IPS DF 6.9 (cell line): ENCODE measurements at places on chromosomes 16 and 17.

GRCh38 chr16:4923853-4924252 is 13.1 kb downstream of the PPL start:
- no peak for DNase-seq

DNA sequence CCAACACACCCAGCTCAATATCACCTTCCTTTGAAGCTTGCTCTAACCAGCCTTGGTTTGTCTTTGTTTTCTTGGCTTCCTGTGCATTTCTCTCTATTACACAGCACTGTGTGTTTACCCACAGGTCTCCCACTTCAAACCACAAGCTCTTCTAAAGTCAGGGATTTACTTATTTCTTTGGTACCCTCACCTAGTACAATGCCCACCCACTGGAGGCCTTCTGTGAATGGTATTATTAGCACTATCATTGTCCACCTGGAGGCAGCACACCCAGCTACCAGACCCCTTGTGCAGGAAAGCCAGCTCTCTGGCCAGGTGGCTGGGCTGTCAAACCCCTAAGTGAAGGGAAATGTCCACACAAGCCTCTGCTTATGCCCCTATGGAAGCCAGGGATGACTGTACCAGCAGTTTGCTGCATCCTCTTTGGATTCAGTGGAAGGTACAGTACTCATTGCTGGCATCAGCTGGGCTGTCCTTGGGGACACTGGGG is 9.4 kb upstream of the TOP2A start:
- DNase-seq, result no peak

- no peak for DNase-seq
These were observed 505.0 kb downstream of the HS3ST4 start for GRCh38 chr16:26196802-26197201.

GRCh38 chr17:17044846-17045561 is 2.7 kb downstream of the MPRIP start:
- no peak for DNase-seq

DNA sequence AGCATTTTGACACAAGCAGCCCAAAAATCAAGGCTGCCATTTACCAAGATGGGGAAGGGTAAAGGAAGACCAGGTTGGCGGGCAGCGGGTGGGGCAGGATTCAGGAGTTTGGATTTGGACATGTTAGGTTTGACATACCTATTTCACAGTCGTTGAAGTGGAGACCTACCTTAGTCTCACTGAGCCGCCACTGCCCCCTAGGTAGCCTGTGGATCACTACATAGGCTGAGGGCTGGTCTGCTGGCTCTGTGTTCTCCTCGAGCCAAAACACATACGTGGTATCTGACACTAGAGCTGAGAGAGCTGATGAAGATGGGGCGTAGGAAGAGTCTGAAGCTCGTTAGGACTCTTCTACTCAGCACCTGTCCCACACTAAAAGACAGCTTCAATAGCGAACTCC is 115.1 kb downstream of the HIC1 start:
- peak; percentile 20 for DNase-seq

DNA sequence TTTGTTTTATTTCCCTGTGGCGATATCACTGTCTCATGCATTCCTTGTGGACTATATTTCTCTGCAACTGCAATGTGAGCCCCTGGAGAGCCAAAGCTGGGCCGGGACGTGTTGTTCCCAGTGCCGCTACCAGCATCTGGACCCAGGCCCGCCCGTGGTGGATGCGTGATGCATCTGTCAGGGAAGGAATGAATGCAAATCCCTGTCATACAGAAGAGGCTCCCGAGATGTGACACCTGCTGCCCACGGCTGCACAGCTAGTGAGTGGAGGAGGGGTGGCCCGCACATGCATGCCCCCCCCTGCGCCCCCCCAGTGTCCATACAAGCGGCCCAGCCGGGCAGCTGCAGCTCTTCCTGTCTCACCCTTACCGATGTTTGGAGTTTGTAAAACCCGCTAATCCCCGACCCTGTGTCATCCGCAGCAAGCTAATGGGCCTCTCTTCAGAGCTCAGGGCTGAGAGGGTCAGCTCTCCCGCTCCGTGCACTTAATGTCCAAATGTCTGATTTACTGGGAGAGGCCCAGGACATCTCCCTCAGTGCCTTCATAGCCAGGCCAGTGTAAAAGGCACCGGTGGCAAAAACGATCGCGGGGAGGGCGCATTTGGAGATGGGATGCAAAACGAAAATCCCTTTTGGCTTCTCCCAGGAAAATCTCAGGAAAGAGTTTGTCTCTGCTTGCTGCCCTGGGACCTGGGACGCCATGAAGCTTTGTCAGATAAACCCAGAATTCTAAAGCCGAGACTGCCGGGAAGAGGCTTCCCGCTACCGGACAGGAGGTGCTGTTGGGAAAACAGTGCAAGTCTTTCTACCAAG is 91.8 kb downstream of the FOXL1 start:
- DNase-seq, result no peak

DNA sequence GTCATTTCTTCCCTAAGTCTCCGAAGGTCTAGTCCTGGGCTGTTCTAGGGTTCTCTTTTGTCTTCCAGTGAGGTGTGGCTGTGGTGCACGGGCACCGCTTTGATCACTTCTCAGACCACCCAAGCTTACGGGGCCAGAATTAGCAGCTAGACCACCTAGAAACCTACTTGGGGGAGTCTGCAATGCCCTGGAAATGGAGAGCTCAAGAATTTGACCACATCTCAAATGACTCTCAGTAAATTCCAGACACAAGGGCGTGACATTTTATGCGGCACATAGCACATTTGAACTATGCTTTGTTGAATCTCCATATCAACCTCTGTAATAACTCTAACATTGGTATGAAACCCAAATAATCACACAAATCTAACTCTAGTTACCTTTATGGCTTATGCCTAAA is 24.9 kb downstream of the TRIM16 start:
- DNase-seq, result no peak

GRCh38 chr17:34236281-34236892 is 18.7 kb upstream of the CCL2 start:
- no peak for DNase-seq

DNA sequence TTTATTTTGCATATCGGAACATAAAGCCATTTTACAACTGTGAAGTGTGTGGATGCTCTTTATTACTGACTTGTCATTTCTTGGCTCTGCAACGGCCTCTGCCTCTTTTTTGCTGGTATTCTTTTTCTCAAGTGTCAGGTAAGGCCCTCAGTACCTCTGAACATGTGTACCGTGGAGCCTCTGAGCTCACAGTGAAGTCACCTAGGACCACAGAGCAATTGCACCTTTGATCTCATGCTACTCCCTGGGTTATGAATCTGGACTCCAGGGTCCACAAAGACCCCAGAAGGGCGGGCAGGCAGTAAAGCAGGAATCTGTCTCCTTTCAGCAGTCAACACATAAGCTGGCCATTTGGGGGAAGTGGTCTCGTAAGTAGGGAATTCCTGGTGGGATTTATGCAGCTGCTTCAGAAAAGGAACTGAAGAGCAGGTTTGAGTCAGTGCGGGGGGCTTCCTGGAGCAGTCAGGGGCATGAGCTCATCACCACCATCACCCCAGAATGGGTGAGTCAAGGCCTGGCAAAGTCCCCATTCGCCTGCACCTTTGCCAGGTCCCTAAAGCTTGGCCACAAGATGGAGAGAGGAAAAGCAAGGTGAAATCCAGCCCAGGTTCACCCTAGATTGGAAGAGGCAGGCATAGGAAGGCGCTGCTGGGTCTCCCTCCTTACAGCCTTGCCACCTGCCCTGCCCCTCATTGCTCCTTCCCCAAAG is 33.0 kb downstream of the TBX4 start:
- no peak for DNase-seq

DNA sequence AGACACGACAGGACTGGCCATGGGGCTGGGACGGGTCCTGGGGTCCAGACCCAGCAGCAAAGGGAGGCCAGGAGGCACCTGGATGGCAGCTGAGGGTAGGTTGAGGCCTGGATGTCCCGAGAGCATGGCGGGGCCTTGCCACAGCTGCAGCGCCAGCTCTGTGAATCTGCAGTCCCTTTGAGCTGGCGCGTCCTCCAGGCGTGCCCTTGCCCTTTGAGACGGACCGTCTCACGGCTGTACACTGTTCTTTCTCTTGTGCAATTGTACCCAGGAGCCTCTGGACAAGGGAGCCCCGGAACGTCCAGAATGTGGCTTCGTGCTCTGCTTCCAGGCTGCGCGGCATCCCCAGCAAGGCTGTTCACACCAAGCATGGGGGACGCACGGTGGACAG is 69.5 kb upstream of the CIBAR2 start:
- no peak for DNase-seq

DNA sequence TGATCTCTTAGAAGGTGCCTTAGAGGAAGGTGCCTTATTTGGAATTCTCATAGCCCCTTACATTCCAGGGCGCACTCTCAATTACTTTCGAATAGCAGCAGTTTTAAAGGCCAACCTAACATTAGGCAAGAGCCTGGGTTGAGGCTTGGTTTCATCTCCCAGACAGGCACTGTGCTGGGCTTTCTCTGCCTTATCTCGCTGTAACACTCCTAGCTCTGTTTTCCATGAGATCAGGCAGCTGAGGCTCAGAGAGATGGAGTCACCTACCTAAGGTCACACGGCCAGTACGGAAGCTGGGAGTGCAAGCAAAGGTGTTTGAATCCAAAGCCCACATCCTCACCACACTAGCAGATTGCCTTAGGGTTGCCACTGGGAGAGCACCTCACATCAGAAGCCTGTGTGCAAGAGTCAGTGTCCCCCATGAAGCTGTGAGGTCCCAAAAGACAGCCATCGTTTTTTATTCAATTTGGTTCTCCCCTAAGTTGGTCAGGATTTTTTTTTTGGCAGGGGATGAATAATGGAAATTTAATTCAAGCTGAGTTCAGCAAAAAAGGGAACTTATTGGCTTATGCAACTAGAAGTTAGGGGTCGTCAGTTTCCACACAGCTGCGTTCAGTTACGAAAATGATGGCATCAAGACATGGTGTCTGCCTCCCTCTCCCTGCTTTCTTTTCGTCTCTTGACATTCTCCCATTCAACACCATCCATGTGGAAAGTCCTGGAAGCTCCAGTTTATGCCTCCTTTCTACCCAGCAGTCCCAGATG is 206.4 kb downstream of the KATNIP start:
- no peak for DNase-seq

GRCh38 chr16:14353340-14353739 is 276.7 kb downstream of the PARN start:
- DNase-seq, result no peak

- DNase-seq, result no peak
These were observed 17.2 kb downstream of the METRNL start for GRCh38 chr17:83096401-83097224.

DNA sequence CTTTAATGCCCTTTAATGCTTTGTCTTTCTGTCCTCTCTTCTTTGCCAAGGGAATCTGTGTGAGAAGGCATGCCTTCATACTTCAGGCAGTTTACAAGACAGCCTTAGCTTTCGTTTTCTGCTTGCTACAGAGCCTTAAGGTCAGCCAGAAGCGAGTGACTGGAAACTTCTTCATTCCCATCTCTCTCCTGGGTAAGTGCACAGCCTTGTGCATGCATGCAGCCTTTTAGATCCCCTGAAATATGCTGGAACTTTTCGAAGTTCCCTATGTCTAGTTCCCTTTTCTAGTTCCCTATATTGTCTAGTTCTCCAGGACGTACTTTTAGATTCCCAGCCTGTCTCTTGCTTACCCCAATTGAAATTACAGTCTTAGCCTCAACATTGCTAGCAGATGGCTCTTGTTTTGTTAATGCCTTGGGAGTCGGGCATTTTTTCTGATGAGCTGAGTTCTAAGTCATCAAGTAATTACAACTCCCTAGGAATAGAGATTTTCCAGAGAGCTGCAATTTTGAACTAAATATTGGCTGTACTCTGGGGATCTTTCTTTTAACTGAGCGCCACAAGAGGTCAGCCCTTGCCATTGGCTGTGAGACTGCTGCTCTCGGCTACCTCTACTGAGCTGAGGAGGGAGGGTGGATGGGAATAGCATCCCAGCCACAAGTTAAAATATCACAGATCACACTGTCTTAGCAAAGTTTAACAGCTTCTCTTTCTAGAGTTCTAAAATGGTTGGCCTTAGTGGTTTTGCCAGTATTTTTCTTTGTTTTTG is 22.7 kb upstream of the PPM1D start:
- no peak for DNase-seq

DNA sequence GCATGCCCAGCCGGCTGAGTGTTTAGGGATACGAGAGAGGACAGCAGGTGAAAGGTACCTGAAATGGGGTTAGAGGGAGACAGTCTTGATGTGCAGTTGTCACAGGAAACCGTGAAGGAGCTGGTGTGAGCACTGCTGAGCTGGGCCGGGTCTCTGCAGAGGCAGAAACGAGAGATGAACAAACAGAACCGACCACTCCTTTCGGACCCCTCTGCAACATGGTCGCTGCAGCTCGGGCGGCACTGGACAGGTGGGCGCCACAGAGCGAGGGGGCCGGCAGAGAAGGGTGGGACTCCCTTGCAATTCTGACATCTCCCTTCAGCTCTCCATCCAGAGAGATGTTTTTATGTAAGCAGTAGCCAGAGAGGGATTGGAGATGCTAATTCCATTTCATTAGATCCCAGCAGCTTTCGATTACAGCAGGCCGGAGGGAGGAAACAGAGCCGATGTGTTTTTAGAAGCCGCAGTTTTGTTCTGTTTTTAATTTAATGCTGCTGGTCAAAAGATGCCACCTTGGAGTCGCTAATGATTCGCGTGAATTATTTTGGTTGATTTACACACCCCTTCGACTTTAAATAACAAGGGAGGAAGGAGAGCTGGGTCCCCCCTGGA is 86.3 kb upstream of the RPL38 start:
- DNase-seq, result no peak

DNA sequence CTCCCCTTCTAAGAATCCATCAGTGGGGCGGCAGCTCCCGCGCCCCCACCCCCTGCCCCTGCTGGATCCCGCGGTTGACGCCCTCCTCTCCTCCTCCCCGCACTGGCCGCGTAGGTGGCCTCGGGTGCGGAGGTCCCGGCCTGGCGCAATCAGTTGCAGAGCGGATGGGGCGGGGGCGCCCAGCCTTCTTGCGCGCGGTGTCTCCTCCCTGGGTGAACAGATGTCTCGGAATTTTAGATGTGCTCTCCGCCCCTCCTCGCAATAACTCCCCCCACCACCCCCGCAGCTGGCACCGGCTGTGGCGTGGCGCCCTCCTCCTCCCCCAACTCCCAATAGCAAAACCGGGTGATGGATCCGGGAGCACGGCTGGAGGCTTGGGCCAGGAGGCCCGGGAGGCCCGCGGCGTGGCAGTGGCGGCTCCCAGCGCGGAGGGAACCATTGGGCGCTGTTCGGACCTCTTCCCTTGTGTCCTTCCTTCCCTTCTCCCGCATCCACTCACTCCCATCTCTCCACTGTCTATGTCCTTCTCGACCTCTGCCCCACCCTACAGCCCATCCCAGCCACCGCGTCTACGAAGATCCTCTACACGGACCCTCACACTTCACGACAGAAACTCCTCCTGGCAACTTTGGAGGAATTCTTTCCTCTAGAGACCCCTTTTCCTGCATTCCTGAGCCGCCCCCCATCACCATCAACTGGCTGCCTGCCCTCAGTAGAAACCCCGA is 11.0 kb downstream of the NEUROD2 start:
- no peak for DNase-seq

- DNase-seq, result no peak
These were observed 62.8 kb upstream of the LGALS9 start for GRCh38 chr17:27568216-27568615.

DNA sequence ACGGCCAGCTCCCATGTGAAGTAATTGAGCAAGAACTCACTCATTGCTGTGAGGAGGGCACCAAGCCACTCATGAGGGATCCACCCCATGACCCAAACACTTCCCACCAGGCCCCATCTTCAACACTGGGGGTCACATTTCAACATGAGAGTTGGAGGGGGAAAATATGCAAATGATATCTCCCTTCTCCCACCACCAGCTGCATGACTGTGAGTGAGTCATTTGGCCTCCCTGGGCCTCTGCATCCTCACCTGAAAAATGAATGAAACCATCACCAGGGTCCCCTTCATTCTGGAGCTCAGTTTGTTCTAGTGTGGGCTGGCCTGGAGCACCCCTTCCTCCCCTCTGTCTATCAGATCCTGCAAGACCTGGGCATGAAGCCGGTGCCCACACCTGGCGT is 6.8 kb upstream of the MED9 start:
- no peak for DNase-seq
